ENCODE measurements at places on chromosomes 16 and 17.

DNA sequence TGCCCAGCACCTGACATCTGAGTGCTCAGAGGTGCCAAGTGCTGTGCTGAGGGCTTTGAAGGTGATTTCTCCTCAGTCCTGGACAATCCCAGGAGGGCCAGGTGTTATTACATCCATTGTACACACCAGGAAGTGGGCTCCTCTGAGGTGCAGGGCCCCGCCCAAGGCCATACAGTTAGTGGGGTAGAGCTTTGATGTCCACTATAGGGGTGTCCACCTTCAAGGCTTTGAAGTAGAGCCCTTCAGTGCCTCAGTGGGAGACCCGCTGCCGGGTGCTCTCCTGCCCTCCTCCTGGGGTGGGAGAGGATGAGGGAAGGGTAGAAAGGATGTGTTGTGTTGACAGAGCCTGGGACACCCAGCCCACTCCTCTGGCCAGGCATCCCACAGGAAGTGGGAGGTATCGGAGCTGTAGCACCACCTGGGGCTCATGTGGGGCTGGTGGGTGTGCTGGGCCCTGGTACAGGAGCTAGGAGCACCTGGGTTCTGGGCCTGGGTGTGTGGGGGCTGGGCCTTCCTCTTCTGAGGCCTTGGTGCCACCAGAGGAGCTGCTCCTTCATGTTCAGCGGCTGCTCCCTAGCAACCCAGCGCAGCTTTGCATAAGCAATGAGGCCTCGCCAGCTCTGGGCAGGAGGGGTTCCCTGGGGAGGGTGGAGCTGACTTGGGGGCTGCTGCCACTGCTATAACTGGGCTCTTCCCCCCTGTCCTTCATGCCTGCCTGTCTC is 7.4 kb downstream of the LASP1 start:
- DNase-seq, result peak; percentile 24

- DNase-seq, result no peak
Measured at GRCh38 chr17:67578142-67578457, 139.6 kb upstream of the NOL11 start.

DNA sequence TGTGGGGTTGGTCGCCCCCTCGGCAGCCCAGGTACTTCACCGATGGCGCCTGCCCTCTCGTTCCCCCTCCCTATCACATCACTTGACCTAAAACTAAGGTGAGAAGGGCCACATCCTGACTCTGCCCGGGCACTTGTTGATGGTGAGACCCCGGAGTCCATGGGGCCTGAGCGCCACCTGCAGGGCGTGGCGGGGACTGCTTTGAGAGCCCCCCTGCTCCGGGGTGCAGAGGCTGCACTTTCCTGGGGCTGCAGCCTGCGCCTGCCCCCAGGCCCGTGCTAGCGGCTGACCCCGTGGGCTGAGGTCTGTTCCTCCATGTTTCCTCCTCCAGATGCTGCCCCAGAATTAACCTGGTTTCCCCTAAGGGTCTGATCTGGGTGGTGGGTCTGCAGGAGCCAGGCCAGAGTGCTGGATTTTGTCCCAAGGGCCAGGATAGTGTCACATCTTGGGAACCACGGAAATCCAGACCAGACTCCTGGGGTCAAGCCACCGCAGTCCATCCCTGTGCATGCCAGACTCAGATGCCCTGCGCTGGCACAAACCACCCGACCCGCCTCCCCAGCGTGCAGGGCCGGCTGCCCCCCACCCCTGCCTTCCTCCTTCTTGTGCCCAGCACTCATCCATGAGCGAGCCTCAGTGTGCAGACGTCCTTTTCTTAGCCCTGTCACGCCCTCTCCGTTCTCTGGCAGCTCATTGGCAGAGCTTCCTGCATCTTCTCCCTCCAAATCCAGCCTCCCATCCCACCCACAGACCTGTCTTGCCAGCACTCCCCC is 2.7 kb downstream of the NDUFAF8 start:
- DNase-seq, result peak; percentile 61

DNA sequence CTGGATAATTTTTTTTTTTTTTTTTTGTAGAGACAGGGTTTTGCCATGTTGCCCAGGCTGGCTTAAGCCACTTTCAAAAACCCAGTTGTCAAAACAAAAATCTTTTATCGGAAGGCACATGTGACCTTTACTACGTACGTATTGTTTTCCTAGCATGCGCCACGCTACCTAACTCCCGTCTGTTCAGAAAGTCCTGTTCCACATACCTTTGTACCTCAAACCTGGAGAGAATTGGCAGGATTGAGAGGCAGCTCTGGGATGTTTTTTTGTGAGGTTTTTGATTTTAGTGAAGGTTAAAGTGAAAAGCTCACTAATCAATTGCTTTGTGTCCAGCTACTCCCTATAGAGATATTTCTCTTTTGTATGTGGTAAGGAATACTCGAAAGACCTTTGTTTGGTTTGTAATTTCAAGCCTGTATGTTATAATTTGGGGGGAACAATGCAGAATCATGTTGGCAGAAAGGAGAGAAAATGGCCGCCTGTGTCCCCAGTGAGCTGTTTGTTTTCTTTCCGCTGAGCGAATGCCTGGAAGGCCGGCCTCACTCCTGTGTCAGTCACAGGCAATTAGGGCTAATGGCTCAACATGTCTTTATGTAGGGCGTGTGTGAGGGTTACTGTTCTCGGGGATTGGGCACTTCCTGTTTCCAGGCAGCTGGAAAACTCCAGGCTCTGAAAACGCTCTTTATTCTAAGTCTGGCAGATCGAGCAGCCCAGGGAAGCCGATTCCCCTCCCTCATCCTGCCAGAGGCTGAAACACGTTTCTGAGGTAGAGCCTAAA is 60.8 kb upstream of the CLEC18A start:
- DNase-seq, result no peak

DNA sequence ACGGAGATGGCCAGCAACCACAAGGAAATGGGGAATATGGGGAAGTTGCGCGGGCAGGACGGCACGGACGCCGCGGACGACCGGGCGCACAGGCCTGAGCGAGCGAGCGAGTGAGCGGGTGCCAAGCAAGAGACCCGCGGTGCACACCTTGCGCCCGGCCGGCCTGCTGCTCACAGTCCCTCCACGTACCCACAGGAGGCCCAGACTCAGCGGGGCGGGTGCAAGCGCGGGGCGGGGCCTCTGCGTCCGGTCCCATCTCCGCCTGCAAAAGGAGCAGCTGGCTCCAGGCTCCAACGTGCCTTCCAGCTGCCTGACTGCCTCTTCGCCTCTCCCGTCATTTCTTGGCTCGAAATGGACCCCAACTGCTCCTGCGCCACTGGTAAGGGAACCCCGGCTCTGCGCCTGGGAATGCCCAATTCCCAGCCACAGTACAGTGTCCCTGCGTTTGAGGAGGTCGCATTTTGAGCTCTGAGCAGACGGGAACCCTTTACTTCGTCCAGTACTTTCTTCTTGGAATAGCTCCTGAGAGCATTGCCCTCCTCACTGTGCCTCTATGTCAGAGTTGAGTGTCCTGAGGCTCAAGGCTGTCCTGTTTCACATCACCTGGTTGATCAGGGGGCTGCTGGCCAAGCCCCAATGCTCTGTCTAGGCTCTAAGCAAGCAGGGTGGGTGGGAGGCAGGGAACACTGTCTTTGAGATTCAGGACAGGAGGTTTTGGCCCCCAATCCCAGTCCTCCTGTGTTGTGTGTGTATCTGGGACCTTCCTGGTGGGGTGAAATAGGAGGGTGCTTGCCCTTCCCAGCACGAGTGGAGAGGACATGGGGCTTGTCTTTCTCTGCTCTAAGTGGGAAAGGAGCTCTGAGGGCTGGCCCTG is 8.1 kb upstream of the MT1E start:
- no peak for DNase-seq

GRCh38 chr17:77383613-77384608 is 243.1 kb downstream of the SEC14L1 start:
- DNase-seq, result no peak

- no peak for DNase-seq
Measured at GRCh38 chr17:8503807-8504206, 68.1 kb downstream of the NDEL1 start.

- no peak for DNase-seq
Measured at GRCh38 chr17:38940404-38940803, 15.0 kb downstream of the LASP1NB start.

DNA sequence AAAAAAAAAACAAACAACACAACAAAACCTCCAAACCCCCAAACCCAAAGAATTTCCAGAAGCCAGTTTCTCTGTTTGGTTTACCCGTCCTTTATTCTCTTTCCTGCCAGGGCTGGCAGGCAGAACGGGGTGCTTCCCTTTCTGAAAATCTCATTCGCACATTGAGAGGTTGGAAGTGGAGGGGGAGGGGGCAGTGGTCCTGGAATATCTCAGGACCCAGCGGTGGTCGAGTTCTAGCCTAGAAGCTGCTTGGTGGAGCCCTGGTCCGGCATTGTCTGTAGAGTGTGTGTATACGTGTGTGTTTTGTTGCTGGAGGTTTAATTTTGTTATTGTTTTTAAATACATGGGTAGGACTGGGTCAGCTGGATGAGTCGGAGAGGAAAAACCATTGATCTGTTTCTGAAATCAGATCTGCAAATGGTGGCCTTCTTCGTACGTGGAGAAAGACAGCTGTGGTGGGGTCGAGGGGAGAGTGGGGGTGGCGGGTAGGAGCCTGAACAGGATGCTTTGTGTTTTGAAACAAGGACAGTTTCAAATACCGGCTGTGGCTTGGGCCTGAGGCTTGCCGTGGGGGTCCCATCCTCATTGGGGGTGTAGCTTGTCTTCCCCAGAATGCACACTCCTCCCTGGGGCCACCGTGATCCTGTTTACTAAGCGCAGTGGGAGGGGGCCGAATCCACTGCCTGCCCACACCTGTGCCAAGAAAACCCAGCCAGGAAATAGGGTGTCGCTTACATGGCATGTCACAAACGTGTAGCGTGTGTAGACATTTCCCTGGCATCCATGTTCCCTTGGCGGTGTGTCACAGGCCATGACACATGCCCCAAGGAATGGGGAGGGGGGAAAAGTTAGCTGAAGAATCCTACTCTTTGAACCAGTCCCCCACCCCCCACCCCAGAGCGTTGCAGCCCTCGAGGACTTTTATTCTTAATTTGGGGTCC is 1.6 kb downstream of the CMIP start:
- peak; percentile 47 for DNase-seq

DNA sequence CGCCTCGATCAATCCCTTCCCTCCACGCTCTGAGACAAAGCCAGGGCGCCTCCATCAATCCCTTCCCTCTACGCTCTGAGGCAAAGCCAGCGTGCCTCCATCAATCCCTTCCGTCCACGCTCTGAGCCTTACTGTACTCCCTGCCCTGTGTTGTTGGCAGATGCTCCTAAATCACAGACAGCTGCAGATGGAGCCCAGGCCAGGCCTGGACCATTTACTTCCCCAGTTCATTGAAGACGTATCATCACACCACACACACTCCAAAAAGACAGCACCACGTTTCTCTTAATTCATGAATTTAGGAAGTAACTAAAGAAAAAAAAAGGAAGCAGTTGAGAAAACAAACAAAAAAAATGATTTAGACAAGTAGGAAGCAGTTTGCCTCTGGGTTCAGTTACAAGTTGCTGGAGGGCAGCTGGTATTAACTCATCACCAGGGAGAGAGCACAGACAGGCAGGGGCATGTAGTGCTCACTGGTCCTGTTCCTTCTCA is 7.4 kb upstream of the CD300LD start:
- no peak for DNase-seq

DNA sequence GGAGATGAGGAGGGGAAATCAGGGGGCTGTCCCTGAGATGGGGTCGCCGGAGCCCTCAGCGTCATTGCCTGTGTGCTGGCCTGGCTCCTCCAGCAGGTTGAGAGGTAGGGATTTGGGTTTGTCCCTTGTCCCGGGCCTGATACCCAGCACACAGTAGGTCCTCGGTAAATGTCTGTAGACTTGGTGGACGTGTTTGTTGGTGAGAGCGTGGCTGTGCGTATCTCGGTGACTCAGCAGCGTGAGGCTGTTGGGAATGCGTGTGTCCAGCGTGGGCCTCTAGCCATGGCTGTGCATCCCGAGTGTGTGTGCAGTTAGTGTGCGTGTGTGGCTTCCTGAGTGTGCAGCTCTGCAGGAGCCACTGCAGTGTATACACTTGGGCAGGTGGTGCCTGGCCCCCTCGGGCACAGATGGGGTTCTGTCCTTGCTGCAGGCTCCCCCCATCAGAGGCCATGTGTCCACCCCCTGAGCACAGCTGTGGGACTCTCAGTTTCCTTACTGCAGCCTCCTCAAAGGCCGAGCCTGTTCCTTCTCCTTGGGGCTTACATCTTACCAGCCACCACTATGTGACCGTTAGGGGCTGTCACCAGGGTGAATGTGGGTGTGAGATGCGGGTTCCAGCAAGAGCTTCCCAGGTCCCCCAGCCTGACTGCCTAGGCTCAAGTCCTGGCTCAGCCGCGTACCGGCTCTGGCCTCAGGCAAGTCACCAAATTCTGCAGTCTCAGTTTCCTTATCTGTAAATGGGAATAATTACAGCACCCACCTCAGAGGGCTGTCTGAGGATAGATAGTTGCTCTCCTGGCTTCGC is 5.7 kb downstream of the NECAB2 start:
- no peak for DNase-seq

GRCh38 chr16:89759746-89760340 is 38.5 kb downstream of the ZNF276 start:
- no peak for DNase-seq

GRCh38 chr17:49388290-49388640 is 26.2 kb upstream of the ZNF652 start:
- no peak for DNase-seq

- no peak for DNase-seq
Measured at GRCh38 chr16:67186550-67186950, 2.8 kb upstream of the MATCAP1 start.

DNA sequence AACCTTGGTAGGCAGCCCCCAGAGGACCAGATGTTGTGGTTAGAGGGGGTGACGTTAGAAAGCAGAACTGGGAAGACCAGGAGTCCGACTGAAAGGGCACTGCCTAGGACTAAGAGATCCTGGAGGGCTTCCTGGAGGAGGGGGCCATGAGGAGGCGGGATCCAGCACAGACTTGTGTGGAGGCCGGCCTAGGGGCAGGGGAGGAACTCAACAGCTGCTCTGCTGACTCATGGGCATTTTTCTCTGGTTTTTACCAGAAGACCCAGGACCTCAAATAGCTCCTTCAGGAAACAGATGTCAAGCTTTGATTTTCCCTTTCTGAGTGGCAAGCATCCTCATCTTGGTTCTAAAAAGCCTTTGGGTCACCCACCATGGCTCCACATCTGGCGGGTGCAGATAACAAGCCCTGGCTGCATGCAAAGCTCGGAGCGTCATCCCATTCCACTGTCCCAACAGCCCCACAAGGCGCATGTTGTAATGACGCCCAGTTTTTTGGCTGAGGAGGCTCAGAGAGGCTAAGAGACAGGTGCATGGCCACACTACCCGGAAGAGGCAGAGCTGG is 29.0 kb downstream of the IL21R start:
- no peak for DNase-seq

- no peak for DNase-seq
Measured at GRCh38 chr17:64470625-64471024, 21.7 kb downstream of the MILR1 start.

DNA sequence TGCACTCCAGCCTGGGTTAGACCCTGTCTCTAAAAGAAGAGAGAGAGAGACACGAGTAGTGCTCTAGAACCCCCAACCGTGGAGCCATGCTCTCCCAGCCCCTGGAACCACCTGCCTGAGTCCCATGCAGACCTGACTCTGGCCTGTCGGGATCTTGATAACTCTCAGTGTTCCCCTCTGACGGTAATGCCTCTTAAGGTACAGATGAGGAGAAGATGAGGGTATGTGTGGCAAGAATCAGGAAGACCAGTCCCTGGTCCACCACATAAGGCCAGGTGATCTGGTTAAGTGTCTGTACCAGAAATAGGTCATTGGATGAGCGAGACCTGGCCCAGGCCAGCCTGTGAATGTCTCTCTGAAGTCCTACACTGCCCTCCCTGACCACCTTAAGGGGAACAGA is 18.4 kb downstream of the OSBPL7 start:
- DNase-seq, result no peak

All from HT-29 (cell line).